ENCODE measurements at places on chromosomes 11 and 22. TPM values are rescaled to one million over a fixed set of nuclear protein-coding genes. Genes with fewer than 3 reads are reported as not detected.
A peak's percentile ranks its signal among the peaks of the same experiment; 100 is the strongest.

- no peak for DNase-seq
These were observed 13.1 kb downstream of the GRIK4 start for GRCh38 chr11:120524536-120525085.

GRCh38 chr11:65488273-65489034 lies 10.4 kb upstream of the MALAT1 start:
- DNase-seq: peak; percentile 86

DNA sequence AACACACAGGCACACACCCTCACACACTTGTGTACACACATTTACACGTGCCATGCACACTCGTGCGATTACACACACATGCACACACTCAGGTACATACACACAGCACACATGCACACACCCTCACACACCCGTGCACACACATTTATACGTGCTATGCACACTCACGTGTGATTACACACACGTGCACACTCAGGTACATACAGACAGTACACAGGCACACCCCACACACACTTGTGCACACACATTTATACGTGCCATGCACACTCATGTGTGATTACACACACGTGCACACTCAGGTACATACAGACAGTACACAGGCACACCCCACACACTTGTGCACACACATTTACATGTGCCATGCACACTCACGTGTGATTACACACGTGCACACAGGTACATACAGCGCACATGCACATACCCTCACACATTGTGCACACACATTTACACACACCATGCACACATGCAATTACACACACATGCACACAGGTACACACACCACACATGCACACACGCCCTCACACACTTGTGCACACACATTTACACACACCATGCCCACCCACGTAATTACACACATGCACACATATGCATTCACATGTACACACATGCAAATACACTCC lies 4.6 kb downstream of the IFITM10 start:
- no peak for DNase-seq

- no peak for DNase-seq
These were observed 113.0 kb upstream of the SYT13 start for GRCh38 chr11:45399166-45399565.

DNA sequence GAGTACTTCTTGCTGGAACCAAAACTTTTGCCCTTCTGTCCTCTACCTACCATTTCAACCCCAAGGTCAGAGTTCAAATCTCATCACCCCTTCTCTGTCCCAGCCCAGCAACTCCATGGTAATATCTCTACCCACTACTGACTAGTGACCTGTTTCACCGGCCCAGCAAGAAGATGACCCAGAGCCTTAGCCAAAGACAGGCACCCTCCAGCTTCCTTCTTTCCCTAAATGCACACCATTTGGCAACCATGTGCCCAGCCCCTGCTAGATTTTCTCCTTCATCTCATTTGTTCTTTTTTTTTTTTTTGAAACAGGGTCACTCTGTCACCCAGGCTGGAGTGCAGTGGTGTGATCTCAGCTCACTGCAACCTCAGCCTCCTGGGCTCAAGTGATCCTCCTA lies 14.9 kb downstream of the ARAP1 start:
- DNase-seq: no peak

Gene ZP1
- not detected for total RNA-seq

DNA sequence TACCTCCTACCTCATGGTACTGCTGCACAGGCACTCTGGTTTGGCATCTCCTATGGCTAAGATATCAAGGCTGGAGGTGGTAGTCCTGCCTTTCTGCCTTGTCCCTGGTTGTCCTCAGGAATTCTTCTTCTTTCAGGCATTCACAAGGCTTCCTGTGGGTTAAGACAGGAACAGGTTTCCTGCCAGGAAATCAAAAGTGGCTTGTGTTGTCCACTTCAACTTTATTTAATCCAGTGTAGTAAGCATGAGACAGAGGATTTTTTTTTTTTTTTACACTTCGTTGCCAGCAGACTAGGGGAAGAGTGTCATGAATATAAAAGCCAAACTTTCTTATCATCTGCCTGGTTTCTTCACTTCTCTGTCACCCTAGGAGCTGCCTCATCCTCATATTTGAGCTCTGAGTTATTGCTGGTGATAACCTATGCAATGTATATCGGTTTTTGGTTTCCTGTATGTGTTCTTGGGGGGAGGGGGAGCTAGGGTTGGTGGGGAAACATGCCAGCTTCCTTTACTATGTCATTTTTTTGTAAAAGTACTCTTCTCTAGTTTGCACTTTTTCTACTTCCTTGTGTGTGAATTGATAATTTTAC lies 50.2 kb downstream of the XKR3 start:
- DNase-seq: no peak

DNA sequence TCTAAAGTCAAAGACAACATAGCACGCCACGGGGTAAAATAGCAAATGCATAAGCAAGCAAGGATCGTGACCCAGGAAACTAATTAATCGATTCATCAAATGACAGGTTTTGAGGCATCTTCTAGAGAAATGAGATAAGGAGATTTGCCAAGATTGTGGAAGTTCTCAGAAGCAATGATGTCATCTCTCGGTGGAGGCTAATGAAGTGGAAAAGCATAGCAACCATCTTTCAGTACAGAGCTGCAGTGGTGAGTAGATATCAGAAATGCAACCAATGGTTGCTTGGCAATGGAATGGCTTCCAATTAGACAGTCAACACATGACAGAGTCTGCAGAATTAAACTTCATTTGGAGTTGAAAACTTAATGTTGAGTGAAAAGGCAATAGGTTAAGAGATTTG lies 116.0 kb downstream of the KIRREL3 start:
- DNase-seq: no peak

Gene ALX4
- not detected for total RNA-seq

All from right cardiac atrium (tissue), 5 donors.